Activated naive CD4-positive, alpha-beta T cell (primary cell): ENCODE measurements at places on chromosomes 7 and 10.

GRCh38 chr10:6275022-6275997 lies 72.6 kb downstream of the PFKFB3 start:
- peak; percentile 60 for DNase-seq

- no peak for DNase-seq
Measured at GRCh38 chr7:73526896-73527821, 5.1 kb upstream of the BAZ1B start.

DNA sequence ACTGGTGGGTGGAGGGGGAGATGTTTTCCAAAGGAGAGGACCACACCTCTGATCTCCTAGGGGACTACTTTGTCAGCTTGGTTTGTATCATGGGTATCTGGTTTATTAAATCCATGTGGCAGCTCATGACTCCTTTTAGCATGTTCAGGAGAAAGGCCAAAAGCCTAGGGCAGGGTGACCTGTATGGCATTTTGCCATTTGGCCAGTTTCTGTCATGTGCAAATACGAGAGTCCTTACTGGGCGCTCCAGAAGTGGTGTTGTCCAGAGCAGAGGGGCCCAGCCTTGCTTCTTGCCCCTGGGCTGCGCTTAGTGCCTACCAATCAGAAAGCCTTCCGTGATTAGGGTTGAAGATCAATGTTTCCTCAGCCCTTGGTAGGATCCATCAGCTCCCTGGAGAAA lies 31.0 kb downstream of the ADRA2A start:
- no peak for DNase-seq

DNA sequence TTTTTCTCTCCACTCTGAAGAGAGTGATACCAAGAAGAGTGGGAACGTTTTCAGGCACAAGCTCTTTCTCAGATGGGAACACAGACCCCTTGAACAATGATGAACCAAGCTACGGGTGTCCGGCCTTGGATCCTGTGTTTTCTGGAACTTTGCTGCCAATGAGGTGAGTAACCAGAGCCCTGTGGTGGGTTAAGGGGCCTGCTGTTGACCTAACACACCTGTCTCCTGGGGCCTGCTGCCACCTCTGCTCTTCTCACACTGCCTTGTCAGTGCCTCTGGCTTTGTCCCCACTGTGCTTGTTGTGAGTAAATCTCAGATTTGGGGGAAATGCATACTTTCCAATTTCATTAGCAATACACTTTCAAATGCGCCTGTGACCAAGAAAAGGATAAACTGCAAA lies 1.4 kb upstream of the PKD1L1 start:
- DNase-seq, result no peak

DNA sequence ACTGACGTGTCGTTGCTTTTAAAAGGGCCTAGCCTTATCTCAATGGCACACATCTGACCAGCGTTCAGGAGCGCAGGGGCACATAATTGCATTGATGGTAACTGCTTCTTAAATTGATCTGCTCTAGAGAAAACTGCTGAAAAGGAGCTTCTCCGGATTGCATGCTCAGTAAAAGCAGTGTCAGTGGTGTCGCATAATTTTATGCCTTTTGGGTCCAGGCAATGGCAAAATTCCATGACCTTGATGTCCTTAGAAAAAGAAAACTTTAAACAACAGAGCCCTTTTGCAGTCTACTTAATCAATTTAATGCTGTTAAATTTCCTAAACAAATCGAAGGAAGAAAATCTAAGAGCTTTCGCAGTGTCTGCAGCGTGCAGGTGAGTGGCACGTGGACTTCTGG lies 75.7 kb downstream of the PTPRE start:
- DNase-seq, result no peak

DNA sequence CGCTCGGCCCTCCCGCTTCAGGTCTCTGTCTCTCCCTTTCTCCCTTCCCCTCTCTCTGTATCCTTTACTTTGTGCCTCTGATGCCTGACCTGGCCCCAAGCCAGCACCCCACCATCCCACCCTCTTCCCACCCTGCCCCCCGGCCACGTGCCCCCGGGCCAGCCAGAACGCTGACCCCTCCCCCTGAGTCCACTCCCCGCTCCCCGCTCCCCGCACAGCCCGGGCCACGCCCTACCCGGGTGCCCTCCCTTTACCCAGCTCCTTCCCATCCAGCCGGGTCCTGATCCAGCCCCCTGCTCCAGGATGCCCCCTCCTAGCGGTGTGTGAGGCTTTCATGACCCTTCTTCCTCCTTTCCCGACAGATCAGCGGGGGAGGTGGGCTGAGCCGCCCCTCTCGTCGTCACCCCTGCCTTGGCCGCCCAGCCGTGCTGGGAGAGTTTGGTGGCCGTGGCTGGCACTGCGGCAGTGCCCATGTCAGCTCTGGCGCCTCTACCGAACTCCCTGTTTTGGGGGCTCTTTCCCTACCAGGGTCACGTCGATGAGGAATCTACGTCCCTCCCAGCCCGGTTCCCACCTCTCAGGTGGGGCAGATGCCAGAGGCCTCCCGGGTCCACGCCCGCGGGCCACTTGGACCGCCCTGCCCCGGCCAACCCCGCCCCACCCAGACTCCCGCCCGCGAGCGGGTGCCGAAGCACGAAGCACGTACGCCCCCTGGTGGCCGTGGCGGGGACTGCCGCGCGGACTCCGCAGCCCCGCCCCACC lies 127.4 kb downstream of the UBE2H start:
- peak; percentile 90 for DNase-seq

DNA sequence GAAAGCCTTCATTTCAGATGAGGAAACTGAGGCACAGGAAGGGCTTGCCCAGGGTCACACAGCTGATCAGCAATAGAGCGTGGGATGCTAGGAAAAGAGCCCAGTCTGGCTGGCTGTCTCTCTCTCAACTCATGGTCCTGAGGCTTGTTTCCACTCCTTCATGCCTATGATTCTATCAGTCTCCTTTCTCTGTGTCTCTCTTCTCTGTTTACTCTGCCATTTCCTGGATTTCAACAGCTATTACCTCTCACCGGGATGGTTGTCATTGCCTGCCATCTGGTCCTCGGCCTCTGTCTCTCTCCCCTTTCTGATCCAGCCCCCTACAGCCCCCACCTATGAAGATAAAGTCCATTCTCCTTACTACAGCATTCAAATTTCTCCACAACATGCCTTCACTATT lies 93.3 kb upstream of the AGBL3 start:
- DNase-seq, result no peak

DNA sequence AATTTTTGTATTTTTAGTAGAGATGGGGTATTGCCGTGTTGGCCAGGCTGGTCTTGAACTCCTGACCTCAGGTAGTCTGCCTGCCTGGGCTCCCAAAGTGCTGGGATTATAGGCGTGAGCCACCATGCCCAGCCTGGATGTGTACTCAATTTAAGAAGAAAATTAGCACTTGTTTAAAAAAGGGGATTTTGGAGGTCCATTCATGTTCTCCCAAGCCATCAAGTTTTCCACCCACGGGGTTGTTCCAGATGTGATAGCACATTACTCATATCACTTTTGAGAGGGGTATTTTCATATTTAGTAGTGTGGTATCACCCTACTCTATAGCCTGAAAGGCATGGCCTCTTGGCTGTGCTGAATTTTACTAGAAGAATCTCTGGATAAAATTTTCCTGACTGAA lies 10.5 kb upstream of the SLC26A3 start:
- no peak for DNase-seq

- no peak for DNase-seq
Measured at GRCh38 chr10:113540845-113541548, 11.9 kb upstream of the HABP2 start.

DNA sequence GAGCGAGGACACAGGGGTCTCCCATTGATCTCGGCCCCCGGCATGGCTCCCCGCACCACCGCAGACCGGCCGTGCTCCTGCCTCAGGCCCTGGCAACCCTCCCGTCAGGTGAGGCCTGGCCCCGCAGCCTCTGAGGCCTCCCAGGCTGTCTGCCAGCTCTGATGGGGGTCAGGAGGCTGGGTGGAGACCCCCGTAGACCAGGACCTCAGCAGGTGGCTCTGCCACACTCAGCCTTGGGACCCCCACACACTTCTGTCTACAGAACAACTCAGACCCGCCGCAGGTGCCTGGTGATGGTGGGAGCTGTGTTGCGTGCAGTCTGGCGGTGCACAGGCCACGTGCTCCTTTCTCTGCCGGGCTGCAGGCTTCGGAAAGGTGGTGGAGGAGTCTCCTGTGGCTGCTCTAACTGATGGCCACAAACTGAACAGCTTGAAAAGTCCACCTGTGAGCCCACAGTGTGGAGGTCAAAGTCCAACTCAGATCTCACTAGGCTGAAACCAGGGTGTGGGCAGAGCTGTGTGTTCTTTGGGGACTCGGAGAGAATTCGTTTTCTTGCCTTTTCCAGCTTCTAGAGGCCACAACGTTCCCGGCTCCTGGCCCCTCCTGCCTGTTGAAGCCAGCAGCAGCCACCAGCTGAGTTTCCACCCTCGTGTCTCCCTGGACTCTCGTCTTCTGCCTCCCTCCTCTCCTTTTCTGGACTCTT lies 62.5 kb downstream of the PWWP2B start:
- DNase-seq, result no peak

- no peak for DNase-seq
Measured at GRCh38 chr10:24652381-24652957, 71.2 kb downstream of the ARHGAP21 start.

DNA sequence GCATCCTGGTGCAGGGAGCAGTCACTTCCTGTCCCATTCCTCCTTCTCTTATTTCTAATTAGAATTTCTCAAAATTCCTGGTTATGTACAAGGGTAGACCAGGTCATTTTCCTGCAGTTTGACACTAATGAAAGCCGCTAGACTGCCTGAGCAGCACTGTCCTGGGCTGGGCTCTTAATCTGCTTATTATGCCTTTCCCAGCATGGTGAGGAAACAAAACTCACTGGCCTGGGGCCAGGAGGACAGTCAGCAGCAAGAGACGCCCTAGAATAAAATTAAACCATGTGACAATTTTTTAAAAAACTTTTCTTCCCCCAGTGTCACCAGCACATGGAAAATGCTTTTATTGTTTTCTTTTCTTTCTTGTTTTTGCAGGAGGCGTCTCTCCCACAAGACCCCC lies 647.5 kb downstream of the TYW1 start:
- no peak for DNase-seq

DNA sequence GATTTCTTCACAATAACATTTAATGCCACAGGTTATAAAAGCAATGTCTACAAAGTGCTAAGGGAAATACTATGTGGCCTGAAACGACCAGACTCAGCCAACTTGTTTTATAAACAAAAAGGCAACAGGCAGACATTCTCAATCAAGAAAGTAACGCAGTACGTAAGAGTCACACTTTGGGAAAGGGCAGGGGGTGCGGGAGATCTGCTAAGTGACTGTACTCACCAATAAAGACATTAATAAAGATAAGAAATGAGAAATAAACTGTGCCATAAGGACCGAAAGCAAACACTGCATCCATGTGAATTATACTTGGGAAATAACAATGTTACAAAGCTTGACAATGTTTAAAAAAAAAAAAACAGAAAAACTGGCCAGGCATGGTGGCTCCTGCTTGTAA lies 25.5 kb downstream of the NSUN6 start:
- no peak for DNase-seq

DNA sequence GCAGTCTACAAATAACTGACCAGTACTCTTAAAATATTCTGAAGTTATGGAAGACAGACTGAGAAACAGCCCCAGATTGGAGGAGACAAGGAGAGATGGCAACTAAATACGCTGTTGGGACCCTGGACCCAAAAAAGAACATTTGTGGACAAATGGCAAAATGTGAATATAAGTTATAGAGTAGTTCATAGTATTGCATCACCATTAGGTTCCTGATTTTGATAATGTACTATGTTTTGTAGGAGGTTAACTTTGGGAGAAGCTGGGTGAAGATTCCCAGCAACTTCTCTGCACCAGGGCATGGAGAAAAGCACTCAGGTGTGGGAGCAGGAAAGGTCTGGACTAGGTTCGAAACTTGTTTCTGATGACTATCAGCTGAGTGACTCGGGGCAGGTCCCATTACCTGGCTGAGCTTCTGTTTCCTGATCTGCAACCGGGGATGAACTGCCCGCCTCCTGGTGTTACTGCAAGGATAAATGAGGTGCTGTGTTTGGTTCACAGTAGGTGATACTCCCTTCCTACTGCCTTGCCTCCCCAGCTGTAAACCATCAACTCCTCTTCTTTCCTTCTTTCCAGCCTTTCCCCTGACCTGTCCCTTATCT lies 48.2 kb downstream of the EEPD1 start:
- no peak for DNase-seq

DNA sequence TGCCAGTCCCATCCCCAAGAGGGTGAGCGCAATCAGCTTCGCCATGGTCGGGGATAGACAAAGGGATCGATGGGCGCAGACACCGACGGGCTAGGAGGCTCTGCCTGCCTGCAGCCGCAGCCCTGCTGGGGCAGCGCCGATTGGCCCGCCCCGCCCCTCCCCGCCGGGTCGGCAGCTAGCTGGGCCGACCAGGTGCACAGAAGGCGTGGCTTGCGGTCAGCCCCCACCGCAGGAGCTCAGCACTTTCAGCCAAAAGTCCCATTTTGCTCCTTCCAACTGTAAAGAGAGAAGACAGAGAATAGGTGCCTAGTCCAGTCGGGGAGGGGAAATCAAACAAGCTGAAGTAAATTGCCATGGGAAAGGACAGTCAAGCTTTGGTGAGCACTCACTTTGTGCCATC lies at the start of gene PON1:
TSS of gene PON1 (minus strand) at position 102 of the 400 bp plus-strand sequence. CDS start at position 45, 57 bp downstream.
- DNase-seq, result no peak

DNA sequence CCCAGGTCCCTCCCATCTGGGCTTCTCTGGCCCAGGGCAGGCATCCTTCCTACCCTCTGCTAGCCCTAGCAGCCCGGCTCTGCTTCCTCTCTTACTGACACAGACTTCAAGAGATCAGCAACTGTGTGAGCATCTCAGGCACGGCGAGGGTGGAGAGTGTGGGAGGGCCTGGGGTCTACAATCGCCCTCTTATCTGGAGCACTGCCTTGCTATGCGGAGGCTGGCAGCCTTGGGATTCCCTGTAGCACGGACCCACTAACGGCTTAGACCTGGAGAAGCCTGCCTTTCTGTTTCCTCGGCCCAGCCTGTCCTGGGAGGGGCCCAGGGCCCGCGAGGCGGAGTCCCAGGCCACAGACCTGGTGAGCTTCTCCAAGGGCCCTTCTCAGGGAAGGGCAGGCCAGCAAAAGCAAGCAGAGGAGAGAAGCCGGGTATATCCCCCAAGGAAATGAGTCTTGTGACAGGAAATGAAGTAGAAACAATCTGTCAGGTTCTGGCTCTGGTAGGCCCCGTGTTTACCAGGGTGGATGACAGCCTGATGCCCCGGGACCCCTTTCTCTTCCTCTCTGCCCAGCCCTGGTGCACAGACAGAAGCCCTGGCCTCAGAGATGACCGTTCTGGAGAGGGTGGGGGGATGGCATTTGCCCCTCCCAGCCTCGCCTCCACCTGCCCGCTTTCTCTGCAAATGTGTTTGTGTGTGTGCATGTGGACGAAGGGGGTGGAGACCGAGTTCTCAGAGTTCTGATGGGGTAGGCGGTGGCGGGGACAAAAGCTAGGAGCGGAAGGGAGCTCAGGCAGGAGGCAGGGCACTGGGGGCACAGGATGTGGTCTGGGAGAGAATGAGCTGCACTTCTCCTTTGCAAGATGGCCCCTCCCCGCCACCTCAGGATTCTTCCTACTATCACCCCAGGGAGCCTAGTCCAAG lies 2.5 kb downstream of the LRCH4 start:
- no peak for DNase-seq

DNA sequence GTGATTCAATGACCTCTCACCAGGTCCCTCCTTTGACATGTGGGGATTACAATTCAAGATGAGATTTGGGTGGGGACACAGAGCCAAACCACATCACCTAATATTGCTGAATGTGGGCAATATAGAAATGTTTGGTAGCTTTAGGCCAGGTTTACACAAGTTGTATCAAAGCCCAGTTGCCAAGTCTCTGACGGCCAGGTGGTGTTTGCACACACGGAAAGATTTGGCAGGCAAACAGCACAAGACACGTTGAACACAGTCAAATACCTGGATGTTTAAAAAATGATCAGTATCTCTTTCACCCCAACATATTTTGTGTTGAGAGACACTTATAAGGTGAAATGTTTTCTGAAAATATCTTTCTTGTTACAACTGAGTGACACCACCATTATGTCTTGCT lies 294.4 kb upstream of the MKI67 start:
- DNase-seq, result no peak
